Inflammatory macrophage treated with lipopolysaccharide for 1 hour (primary cell): ENCODE measurements at places on chromosomes 3 and 15.

GRCh38 chr3:128395046-128395445, 71.6 kb downstream of the DNAJB8 start:
- DNase-seq, result no peak

DNA sequence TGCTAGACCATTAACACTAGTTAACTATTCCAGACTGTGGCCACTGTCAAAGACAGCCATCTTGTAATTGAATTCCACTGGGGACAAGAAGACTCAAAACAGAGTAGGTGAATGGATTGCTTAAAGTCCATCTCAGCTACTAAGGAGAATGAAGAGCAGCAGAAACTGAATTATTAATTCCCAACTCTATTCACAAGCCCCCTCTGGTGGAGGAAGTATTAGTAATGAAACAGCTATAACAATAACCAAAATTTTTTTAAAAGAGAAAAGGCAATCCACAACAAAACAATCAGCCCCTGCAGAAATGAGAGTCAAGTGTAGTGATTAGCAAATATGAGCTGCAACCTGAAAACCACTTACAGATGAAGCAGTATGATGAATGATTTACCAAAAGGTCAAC, 302.8 kb downstream of the FHIT start:
- DNase-seq, result peak; percentile 16

- DNase-seq, result no peak
These were observed 20.4 kb downstream of the ARPP21 start for GRCh38 chr3:35659768-35660167.

- DNase-seq, result no peak
These were observed 68.0 kb downstream of the FBN1 start for GRCh38 chr15:48577469-48577868.

DNA sequence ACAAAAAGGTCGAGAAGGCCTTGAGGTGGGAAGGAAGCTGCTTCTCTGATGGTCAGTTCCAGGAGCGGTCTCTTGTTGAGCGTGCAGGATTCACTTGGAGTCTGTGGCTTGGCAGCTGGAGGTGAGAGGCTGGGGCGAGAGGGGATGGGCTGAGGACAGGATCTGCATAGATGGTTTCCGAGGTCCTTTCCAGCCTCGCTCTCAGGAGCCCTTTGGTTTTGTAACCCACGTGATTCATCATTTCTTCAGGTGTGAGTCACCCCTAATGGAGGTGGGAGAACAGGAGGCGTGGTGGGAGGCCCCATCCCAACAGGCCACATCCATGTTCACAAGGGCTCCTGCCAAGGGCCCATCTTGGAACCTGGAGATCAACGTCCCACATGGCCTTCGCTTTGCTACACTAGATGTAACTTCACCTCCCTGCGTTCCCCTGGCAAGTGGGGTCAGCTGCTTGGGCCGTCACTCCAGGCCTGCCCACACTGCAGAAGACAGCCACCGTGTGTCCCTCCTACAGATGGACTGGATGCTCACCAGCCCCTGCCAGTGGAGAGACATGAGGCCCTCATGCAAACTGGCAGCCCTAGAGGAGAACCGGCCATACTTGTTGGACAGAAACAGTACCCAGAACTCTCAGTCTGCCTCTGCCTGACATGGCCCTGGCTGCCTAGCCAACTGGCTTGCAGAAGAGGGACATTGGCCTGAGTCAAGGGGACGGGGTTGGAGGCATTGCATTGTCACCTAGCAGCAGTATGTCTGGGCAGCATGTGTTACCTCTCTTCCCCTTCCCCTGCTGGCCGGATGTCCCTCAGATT, 1.6 kb upstream of the PCSK6 start:
- DNase-seq, result no peak

DNA sequence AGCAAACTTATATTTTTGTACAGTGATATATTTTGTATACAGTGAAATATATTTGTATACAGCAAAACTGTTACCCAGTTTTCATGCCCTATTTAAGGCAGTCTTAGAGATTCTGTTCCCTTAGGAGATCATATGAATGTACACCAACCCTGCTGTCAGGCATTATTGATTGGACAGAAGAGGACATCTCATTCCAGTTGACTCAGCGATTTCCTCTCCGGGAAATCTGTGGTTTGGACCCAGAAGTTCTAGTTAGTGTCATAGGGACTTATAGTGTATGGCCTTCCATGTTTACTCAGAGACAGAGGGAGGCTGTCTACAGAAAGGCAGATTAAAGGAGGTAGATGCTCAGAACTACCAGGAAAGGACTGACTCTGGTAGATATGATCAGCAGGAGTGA, 318.8 kb upstream of the KCNMB2 start:
- DNase-seq, result no peak

GRCh38 chr3:9253327-9253726, 3.9 kb upstream of the SRGAP3 start:
- no peak for DNase-seq

GRCh38 chr15:22915866-22916515, 64.2 kb downstream of the CYFIP1 start:
- no peak for DNase-seq

- DNase-seq, result no peak
These were observed 77.7 kb upstream of the ACAN start for GRCh38 chr15:88725305-88726210.

DNA sequence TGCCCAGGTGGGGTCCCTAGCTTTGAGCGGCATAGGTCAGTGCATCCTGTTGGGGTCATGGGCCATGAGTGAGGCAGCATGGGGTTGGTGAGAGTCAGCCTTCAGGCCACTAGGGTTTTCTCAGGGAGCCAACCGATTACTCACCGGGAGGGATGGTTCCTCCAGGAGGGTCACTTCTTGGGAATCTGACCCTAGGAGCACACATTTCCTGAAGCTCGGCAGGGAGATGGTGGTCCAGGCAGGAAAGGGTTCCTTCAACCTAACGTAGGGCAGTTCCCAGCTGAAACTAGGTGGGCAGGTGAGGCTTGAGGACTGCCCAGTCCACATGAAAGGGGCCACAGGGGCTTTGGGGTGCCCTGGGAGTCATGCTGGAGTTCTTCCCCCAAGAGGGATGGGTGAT, 218.0 kb downstream of the UBE3A start:
- no peak for DNase-seq

DNA sequence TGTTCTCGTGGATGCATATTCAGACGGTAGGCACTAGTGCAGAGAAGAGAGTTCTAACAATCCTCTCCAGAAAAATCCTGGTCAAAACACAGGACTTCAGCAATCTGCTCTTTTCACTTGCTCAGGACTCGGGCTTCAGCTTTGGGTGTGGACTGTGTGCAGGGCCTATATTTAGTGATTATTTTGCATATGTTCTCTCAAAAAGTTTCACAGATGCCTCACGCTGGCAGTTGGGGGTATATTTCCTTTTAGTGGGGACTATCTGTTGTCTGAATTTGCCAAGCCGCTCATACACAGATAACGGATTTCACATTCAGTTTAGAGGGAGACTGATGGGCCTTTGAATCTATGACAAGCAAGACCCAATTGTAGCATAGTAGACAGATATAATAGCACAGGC, 54.4 kb upstream of the LRRN1 start:
- DNase-seq, result no peak

GRCh38 chr3:117563063-117563462, 853.5 kb downstream of the TUSC7 start:
- DNase-seq, result no peak

DNA sequence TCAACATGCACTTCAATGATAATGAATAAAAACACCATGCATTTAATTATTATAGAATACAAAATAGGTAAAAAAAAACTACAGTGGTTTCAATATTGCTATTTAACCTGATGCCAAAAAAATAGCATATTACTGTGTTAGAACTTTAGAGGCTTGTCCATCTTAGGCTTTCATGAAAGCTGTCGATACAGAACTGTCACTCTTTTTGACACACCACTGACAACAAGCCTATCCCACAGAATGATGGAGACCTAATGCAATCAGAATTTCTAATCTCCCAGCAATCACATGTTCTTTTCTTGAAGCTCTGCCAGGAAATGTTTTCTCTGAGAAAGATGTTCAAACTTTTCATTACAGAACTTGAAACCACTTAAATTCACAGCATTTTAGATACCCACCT, 490.3 kb upstream of the EPHA6 start:
- no peak for DNase-seq

DNA sequence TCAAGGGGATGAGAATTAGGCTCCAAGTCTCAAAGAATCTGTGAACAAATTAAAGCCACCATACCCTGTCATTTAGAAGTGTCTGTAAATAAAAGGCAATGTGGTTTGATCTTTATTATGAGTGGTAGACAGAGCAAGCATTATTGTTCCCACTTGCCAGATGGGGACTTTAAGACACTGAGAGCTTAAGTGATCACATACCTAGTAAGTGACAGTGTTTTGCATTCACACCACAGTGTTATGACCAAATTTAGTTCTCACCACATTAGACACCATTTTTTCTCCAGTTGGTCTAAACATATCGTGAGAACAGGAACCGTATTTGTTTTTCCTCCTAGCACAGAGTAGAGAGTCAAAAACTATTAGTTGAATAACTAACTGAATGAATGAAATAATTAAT, 13.2 kb upstream of the ZBED2 start:
- DNase-seq, result no peak

DNA sequence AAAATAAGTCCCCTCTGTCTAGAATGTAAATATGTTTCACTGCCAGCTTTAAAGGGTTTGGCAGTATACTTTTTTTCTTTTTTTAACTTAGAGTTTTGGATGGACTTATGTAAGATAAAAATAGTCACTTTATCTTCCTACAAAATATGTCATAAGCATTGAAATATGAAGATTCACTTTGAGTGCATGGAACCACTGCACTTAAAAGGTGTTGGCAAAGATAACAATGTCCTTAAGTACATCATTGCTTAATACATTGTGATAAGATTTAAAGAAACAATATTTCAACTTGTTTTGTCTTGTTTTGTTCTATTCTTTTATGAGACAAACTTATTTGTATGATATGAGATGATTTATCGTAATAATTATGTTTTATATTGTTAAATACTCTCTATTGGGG, 66.3 kb upstream of the NAALADL2 start:
- no peak for DNase-seq

DNA sequence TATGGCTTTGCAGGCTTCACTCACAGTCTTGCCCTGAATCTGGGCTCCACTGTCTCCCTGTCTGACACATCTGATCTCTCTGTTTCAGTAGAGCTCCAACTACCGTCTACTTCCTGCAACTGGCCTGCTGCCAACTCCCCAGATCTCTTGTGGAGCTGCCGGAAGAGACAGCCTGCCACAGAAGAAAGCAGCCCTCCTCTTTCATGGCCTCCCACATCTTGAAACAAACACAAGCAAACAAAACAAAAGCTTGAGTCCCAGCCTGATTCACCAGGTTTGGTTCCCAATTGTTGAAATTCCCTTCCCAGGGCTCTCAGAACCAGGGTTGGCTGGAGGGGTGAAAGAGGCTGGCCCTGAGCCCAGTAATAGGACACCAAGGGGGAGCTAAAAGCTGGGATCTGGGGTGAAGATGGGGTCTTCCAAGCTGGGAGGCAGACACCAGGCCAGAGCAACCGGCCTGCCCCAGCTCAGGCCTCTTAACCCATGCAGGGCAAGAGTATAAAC, 55.3 kb upstream of the CA12 start:
- DNase-seq, result peak; percentile 52

DNA sequence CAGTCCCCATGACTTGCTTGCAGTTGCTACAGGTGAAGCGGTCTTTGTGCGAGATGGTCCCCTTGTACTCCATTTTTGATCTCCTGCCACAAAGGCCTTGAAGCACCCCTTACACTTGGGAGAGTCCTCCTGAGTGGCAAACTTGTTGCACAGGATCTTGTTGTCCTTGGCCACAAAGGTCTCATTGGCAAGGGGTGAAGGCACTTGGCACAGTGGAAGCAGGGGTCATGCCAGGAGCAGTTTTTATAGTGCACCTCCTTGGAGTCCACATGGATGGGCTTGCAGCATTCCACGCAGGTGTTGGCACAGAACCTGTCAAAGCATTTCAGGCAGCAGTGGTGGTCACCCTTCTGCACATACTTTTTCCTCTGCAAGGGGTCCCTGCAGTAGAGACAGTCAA, 20.3 kb upstream of the SEC62 start:
- DNase-seq, result no peak

- DNase-seq, result no peak
These were observed 304.0 kb upstream of the CBLB start for GRCh38 chr3:106172780-106173179.

DNA sequence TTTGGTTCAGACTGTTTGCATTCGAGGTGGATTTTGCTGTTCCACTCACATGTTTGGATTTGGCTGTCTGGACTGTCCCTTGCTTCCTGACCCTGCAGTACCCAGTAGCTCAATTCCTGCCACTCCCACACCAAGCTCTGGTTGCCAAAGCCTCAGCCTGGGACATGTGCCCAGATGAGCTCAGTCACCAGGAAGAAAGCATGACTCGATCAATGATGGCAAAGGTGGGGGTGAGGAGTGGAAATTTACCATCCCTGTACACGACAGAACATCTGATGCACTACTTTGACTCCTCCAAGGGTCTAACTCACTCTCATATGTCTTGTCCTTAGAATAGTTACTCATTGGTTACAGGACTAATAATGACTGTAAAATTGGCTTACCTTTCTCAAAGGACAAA, 45.2 kb downstream of the ZNF385D start:
- DNase-seq, result no peak

DNA sequence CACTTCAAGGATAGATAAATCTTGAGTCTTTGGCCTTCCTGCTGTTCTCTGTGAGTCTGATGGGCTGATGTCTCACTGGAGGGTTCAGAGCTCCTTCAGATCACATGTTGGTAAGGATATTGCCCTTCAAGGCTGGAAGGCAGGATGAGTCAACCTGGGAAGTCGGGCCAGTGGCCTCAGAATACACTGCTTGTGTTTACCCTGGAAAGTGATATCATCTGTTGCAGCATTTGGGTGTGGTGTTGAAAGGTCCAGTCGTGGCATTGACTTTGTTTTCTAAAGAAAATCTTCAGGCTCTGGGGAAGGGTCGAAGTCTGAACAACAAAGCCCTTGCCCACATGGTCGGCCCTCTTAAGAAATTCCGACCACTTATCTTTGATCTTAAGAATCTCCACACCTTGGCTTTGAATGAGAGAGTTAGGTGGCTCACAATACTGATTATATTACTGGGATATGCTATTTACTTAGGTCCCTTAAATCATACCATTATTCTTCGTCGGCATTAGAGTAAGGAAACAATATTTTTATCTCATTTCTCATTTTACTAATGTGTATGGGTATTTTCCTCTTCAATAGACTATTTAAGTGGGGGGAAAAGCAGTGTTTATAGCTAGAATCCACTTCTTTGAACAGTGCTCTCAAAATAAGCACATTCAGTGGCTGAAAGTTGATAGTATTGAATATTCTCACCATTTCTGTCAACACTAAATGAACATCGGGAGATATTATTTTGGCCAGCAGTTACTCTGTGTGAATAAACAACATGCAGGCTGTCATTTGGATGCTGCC, 303.9 kb upstream of the RASGRP1 start:
- peak; percentile 26 for DNase-seq

GRCh38 chr3:150843241-150843640, 62.0 kb downstream of the MINDY4B start:
- DNase-seq, result no peak

- DNase-seq, result no peak
These were observed 115.8 kb upstream of the ARHGEF3 start for GRCh38 chr3:56917361-56918110.

DNA sequence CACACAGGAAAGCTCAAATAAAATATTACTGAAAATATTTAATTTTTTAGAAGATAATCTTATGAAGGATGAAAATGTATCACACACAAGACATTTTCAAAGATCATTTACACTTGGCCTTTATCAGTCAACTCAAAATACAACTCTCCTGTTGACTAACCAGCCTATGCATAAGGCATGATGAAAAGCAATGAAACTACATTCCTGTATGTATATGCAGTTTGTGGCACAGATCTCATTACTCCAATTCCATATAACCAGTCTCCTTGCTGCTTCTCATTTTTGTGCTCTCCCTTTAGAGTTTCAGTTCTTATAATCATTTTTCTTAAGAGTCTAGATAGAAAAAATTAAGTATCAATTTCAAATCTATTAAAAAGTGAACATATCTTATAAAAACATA, 25.8 kb downstream of the AQR start:
- DNase-seq, result no peak
